IPS-NIHi11 (cell line): ENCODE measurements at places on chromosomes 12 and 14.
A peak's percentile ranks its signal among the peaks of the same experiment; 100 is the strongest.

DNA sequence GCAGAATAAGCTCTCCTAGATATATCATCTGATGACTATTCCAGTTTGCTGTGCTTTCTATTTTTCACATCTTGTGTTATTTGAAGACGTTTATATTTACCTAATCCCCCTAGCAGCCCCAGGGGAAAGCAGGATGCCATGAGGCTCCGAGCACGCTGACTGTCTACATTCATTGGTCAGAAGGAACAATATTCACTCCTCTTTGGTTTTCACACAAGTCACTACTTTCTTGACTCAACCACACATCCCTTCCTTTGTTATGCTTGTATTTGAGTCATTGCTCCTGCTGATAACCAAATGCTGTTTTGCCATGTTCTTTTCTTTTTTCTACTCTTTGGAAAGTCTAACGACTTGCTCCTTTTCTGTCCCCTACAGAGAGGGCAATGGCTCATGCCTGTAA is 86.5 kb upstream of the SLC38A2 start:
- no peak for DNase-seq

DNA sequence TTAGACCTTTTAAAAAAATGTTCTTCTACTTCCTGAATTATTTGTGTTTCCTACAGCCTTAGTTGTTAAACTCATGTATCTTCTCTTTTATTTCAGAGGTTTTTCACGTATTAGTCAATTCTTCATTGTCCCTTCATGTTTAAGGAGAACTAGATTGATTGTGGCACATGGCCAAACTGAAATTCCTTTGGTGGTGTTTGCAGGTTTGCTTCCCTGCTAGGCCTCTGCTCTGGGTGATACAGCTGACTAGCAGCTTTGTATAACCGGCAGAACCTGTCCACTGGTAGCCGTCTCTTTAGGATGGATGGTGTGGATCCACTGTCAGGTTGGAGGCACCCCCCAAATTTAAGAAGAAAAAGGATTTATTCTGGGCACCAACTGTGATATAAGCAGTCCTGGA is 262.1 kb downstream of the FBXL14 start:
- DNase-seq: peak; percentile 53

DNA sequence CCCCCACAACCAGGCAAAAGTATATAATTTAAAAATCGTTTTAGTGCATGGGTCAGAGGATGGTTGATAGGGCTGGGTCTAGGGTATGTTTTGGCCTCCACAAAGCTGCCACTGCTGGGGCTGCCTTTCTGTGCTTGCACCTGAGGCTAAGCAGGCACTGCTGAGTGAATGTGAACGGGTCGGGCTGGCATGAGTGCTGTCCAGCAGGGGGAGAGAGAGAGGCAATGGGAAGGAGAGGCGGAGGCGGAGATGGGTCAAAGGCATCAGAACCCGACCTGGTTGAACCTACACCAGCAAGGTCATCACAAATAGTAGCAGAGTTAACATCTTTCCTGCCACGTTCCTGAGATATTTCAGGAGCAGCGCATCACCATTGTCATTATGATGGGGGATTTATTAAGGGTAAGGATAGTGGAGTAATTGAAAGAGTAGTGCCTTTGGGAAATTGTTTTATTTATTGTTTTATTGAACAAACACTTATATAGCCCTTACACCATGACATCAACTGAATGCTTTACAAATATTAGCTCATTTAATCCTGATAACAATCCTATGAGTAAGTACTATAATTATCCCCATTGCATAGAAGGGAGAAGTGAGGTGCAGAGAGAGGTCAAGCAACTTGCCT is 5.8 kb upstream of the NRXN3 start:
- peak; percentile 77 for DNase-seq

DNA sequence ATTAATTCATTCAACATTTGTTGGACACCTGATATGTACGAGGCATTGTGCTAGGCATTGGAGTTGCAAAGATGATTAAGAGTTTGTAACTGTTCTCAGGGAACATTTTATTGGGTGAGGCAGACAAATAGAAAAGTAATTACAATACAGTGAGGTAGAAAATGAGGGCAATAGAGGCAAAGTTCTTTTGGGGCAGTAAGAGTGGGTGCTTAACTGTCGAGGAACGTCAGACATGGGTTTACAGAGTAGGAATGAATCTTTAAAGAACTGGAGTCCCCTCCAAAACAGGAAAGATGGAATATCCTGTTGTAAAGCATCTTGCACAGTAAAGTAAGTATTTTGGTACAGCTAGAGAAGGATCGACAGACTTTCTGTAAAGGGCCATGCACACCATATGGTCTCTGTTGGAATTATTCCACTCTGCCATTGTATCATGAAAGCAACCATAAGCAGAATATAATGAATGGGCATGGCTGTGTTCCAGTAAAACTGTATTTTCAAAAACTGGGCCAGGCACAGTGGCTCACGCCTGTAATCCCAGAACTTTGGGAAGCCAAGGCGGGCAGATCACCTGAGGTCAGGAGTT is 9.1 kb downstream of the CREBL2 start:
- DNase-seq: no peak

DNA sequence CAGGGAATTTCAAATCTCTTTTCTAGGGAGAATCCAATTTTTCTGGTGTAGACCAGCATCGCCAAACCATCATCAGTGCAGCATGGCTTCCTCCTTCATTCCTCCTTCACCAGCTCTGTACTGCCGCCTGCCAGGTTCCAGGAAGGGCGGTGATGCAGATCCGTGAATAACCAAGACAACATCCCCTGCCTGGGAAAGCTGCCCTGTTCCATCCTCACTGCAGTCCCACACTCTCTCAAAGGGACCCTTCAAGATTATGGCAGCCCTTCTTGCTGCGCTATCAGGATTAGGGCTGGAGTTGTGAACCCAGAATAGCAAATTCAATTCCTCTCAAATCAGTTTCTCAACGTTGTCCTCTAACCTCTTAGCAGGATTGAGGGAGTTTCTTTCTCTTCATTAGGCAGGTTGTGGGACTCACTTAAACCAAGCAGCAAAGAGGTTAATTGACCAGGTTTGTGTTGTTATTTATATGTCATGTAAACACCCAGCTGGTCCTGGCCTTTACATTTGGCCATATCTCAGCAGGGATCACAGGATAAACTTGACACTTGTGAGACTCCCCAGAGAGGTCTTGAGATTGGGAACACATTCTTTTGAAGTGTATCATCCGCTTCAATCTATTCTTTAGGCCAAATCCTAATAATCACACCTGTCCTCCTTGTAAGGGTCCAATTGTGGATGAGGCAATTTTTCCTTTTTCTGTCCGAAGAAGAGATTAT is 26.2 kb downstream of the TMEM30B start:
- DNase-seq: no peak

- no peak for DNase-seq
Observed at GRCh38 chr12:112823582-112824149, 32.1 kb downstream of the RPH3A start.

DNA sequence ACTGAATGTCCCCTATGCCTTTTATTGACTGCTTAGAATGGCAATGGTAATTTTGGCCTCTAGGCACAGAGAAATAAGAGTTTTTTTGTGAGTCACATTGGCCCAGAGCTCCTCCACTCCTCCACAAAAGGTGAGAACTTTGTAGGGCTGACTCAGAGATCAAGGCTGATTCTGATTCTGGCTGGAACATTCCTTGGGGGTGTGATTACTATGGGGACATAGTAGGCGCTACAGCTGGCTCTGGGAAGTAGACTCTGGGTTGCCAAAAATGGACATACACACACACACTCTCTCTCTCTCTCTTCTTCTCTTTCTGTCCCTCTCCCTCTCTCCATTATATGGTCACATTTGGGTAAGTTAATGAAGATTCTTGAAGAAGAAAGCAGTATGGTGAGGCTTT is 174.6 kb upstream of the DDHD1 start:
- no peak for DNase-seq

DNA sequence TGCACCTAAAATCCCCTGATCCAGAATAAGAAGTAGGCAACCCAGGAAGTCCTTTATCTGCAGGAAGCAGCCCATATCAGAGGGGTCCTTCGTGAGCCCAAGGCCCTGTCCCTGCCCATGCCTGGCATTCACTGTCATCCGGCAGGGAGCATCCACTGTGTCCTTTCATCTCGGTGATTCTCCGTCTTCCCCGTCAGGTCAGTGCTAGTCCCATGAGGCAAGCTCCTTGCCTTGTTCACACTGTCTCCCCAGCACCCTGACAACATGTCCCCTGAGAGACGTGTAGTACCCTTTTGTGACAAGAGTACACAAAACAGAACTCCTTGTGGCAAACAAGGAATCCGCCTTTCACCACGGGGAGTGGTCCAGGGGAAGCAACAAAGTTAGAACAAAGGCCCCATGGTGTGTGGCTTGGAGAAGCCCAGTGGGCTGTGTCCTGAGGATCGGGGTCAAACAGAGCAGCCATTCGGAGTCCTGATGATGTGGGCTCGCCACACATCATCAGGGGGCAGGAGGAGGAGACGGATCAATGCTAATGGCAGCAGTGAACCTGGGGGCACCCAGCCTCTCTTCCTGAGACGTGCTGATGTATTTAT is 112.1 kb downstream of the DICER1 start:
- no peak for DNase-seq

- no peak for DNase-seq
Observed at GRCh38 chr12:124480469-124481256, 86.7 kb downstream of the NCOR2 start.

- DNase-seq: no peak
Observed at GRCh38 chr12:70784042-70784668, 136.4 kb downstream of the PTPRR start.

GRCh38 chr12:96456265-96456974 is 33.0 kb upstream of the CFAP54 start:
- DNase-seq: no peak
